ENCODE measurements at places on chromosomes 2 and 18. TPM values are rescaled to one million over a fixed set of nuclear protein-coding genes. Genes with fewer than 3 reads are reported as not detected.
A peak's percentile ranks its signal among the peaks of the same experiment; 100 is the strongest.

PLB1 gene
- total RNA-seq = 0.12 TPM

ACTG2 gene
- total RNA-seq = 0.19 TPM

FASTKD1 gene
- 60.3 TPM for total RNA-seq

SESTD1 gene
- 24.8 TPM for total RNA-seq

MAP4K4 gene
- total RNA-seq = 91.9 TPM

- peak; percentile 8 for DNase-seq
Measured at GRCh38 chr2:41763141-41763540, 284.7 kb upstream of the PKDCC start.

GRCh38 chr18:23995180-23995579 is 19.4 kb upstream of the TTC39C start:
- no peak for DNase-seq

DNA sequence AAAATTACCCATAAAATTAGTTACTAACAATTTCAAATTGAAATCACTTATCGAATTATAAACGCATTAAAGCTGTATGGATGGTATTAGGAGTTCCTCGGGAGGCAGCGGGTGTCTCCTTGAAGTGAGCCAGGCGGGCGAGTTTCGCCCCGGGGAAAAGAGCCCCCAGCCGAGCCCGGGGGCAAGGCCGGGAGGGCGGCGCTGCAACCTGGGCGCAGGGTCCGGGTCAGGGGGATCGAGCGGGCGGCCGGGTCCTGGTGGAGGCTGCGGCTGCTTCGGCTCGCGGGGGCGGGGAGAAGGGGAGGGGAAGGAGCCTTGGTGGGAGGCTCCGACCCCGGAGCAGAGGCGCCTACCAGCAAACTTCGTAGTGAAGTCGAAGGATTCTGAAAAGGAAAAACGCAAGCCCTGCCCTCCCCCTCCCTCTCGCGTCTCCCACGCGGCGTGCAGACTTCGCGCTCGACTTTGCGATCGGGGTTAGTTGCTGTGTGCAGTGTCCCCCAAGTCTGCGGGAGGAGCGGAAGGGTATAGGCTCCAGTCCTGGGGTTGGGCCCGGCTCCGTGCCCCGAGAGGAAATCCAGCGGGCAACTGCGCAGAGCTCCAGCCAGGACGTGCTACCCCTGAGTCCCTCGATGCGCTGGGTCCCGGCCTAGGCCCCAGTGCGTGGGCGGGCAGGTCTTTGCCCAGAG is 140.8 kb downstream of the MEIS1 start:
- peak; percentile 76 for DNase-seq

- no peak for DNase-seq
Measured at GRCh38 chr2:81895620-81896250, 1591.2 kb upstream of the LRRTM1 start.

DNA sequence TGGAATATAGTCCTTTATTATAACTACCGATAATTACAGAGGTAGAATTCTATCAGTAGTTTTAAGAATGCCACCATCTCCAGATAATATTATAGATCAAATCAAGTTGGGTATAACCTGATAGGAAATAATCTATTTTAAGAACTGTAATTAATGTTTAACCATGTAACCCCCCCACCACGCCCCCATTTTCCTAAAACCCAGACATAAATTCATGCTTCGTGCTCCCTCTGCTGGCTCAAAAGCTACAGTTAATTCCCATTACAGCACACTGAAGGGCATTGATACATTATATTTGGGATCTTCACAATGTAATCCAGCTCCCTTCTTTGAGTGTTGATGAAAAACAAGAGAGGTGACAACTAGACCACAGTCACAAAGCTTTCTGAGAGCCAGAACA is 228.0 kb upstream of the SMAD7 start:
- DNase-seq = peak; percentile 28

DNA sequence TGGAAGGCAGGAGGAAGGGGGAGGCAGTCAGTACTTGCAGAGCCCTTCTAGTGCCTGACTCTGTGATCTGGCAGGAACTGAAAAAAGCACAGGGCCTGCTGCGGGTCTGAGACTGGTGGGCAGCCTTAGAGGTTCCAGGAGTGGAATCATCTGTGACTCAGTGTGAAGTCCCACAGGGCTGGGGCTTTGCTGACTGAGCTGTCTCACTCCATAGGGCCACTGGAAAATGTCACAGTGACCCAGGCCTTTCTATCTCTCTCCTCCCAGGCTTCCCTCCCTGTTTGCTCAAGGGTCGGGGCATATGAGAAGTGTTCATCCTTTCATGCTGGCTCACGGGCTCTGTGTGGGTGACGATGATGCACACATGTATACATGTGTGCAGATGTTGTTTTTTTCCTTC is 47.1 kb upstream of the ZFP36L2 start:
- no peak for DNase-seq

DNA sequence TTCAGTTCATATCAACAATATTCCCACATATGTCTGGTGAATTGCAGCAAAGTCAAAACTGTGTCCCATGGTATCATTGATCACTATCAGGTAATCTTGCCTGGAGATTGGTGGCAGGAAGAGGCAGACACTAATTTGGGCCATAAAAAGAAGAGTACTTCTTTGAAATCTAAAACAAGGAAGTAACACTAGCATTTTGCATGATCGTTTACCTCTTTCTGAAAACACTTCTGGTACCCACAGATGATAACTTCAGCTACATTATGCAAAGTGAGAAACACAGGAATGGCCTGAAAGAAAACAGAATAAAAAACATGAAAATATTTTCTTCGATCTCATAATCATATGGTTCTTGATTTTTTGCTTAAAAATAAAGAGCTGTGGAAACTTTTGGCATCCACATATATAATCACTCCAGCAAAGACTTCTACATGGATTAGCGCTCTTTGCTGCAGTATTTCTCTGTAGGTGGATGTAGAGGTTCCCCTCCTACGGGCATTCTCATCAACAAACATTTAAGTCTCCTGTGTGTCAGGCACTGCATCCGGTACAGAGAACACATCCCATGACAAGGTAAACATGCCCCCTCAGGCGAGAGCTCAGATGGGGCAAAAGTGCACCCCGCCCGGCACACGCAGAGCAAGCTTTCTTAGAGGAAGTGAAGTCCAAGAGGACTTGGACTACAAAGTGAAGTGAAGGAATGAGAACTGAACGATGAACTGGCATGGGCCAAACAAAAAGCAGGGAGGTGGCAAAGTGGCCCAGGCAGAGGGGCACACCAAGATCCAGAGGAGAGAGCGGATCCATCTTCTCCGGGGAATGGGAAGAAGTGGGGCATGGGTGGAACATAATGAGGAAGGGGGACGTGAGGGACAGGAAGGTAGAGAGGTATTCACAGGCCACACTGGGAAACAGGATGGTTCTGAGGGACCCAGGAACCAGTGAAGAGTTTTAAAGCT is 68.0 kb upstream of the RIOK3 start:
- no peak for DNase-seq

Data from neural progenitor cell (in vitro differentiated cells).